ENCODE measurements at places on chromosomes 2 and 18.

GRCh38 chr2:195532628-195533271 is 124.3 kb upstream of the SLC39A10 start:
- peak; percentile 28 for DNase-seq

- DNase-seq, result no peak
Measured at GRCh38 chr2:130882111-130882690, 45.5 kb downstream of the ARHGEF4 start.

DNA sequence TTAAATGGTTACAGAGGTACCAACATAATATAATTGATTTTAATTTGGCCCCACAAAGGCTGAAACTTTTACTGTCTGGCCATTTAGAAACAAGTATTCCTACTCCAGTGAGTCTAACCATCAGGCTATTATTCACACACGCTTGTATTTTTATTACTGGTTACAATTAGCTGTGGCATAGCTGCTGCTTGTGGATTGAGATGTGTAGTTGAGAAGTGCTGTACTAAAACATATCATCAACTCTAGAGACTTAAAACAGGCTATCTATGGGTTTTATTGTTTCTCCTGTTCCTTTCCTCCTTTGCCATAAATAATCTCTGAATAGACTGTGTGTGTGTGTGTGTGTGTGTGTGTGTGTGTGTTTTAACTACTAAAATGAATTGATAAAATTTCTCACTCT is 530.2 kb downstream of the CCDC85A start:
- no peak for DNase-seq

GRCh38 chr2:195813421-195813820 is 156.4 kb downstream of the SLC39A10 start:
- no peak for DNase-seq

DNA sequence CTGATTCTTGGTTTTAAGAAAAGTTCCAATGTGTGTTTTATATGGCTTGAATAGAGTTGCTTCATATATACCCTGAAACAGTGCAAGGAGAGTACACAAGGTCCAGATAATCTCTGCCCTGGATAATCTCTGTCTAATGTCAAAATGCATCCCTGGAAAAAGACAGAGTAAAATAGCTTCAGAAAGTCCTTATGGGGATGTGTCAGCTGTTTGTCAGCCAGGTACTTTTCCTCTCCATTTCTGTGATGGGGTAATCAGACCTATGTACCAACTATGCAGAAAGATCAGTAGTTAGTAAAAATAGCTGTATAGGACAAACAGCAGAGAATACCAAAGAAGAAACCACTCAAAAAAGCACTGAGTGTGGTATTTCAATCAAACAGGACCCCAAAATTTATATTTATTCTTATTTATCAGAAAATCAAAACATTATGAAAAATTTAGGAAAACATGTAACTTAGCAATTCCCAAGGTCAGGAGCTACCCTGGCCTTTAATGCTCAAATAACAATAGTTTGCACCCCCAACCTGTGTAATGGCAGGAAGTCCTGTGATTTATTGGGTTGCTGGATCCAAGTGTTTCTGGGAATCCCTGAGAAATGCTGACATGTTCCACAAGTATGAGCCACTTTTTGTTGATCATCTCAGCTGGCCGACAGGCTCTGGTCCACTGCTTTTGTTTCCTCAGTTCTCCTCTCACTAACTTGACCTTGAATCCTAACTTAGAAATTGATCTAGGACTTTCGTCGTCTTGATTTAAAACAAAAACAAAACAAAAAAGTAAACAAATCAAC is 69.6 kb downstream of the MDH1 start:
- no peak for DNase-seq

GRCh38 chr2:149924549-149925213 is 337.1 kb upstream of the MMADHC start:
- DNase-seq, result no peak

GRCh38 chr18:68402784-68403183 is 312.1 kb downstream of the TMX3 start:
- DNase-seq, result no peak

- DNase-seq, result no peak
Measured at GRCh38 chr2:36701391-36701795, 4.9 kb downstream of the VIT start.

DNA sequence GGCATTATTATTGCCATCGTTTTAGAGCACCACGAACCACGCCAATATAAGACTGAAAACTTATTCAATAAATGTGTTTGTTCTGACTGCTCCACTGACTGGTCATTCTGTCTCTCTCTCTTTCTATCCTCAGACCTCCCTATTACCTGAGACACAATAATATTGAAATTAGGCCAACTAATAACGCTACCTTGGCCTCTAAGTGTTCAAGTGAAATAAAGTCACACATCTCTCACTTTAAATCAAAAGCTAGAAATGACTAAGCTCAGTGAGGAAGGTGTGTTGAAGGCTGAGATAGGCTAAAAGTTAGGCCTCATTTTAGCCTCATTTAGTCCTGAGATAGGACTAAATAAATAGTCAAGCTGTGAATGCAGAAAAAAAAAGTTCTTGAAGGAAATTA is 38.8 kb downstream of the G6PC2 start:
- no peak for DNase-seq

- no peak for DNase-seq
Measured at GRCh38 chr2:6421888-6422287, 443.8 kb downstream of the CMPK2 start.

DNA sequence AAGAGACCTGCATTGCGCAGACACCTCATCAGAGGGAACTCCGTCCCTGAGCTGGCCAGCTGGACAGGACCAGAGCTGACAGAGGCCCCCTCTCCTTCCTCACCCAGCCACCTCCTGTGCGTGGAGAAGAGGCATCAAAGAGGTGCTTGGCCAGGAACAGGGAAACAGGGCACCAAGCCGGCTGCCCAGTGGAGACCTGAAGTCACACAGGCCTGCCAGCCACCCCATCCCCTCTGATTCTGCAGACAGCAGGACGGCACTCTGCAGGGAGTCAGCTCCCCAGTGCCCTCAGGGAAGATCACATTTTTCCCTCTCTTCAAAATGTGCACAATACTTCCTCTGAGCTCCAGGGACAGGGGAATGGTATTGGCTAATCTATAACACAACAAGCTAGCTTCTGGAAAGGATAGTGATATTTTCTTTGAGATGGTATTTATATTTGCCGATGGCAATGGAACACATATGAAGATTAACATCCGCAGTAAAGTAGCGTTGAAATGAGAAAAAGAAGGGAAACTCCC is 30.5 kb downstream of the SLC1A4 start:
- DNase-seq, result no peak

Measured in activated T-helper 1 cell treated with anti-CD3 and anti-CD28 coated beads, Interleukin-12 subunit alpha, Interleukin-12 subunit beta, Interleukin-2, Interleukin-4 antibody, amounts not matched to agents 30 ng/mL and 10 ng/mL and 1 ng/mL, durations not matched to agents 14 hours and 24 hours and 36 hours (primary cell).